ENCODE measurements at places on chromosomes 3 and 15.
A peak's percentile ranks its signal among the peaks of the same experiment; 100 is the strongest.

GRCh38 chr3:150351398-150351797, 56.7 kb upstream of the TSC22D2 start:
- no peak for DNase-seq

DNA sequence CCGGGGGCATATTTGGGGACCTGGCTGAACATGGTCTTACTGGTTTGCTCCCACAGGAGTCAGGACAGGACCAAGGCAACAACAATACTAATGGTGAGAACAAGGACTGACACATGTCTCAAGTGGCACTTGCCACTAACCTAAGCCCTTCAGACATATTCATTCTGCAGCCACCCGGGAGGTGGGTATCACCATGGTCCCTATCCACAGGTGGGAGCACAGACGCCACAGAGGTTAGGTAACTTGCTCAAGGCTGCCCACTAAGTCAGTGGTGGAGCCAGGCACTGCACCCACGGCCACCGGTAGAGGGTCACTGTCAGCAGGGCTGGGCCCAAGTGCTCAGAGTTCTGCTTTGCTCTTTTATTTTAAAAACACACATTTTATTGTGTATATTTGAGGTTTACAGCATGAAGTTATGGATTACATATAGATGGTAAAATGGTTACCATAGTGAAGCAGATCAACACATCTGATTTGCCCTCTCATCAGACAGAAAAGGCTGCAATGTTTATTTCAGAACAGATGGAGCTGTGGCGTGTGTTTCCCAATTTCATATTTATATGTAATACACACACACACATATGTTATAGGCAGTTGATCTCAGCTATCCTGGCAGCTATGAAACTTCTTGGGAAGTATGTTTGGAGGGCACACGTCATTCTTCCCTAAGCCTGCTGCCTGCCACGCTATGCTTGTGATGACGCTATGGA, 30.0 kb upstream of the SLC41A3 start:
- no peak for DNase-seq

DNA sequence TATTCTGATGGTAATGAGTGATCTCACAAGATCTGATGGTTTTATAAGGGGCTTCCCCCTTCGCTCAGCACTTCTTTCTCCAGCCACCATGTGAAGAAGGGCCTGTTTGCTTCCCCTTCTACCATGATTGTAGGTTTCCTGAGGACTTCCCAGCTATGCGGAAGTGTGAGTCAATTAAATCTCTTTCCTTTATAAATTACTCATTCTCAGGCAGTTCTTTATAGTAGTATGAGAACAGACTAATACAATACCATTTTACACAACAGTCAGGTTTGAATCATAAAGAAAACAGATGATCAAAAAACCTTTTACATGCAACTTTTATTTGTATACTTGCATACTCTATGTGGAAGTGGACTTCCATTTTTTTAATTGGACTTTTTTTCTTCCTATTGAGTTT, 46.7 kb upstream of the CBLB start:
- no peak for DNase-seq

DNA sequence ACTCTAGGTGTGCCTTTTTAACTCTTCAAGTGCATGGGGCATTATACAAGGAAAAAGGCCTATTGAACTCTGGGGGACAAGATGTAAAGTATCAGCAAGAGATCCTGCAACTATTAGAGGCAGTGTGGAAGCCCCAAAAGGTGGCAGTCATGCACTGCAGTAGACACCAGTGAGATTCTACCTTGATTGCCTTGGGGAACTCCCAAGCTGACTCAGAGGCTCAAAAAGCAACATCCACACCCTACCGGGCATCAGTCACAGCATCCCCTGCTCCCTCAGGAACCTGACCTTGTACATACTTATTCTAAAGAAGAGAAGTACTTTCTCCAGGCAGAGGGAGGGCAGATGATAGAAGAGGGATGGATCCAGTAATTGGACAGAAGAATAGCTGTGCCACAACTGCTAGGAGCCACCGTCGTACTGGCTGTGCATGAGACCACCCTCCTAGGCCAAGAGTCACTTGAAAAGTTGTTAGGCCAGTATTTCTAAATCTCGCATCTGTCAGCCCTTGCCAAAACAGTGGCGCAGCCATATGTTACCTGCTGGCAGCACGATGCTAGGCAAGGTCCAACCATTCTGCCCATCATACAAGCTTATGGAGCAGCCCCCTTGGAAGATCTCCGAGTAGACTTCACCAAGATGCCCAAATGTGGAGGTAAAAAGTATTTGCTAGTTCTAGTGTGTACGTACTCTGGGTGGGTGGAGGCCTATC, 523.1 kb upstream of the FRG2C start:
- no peak for DNase-seq

DNA sequence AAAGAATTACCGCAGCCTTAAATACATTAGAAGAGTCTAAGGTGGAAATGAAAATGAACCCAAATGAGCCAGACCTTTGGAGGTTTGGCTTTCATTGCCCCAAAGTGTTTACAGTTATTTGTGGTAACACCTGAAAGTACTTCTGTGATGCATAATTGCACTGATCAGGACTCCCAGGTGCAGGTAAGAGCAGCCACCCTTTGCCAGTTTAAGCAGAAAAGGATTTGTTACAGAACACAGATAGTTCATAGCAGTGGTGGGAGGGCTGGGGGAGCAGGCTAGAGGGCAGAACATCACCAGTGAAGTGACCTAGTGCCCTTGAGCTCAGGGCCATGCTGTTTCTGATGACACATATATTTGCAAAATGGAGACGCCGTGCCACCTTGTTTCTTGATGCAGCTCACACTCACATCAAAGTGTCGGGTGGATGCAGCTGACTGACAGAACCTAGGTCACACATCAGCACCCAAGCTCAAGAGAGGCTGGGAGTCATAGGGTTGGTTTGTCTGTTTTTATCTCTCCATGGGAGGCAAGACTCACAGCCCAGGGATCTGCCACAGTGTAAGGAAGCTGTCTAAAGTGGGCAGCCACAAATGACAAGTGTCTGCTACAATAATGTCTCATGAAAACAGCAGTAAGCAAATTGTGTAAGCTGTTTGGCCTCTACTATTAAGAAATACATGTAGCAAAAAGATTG, 49.1 kb downstream of the NEK11 start:
- DNase-seq, result no peak

DNA sequence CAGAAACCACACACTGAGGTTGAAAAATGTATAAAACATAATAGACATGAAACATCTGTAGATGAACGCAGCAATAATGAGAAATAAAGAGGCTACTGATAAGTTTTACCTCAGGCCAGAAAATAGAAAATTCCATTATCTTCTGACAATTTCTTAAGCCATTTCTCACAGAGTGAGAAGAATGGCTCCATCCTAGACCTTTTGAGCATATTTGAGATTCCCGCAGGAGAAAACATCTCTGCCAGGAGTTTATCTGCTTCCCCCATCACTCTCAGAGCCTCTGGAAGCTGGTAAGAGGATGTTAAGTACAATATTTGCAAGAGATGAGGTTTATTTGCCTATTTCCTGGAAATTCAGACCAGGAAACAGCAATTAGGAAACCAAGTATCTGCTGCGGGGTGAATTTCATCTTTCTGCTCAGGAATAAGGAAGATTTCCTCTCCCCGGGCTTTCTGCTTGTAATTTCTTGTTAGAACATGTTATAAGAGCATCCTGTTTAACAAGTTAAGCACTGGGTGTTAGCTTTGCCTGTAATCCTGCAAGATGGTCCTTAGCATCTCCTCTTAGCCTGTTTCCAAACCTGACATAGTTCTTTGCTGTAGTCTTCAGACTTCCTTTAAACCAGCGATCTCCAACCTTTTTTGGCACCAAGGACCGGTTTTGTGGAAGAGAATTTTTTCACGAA, 54.8 kb downstream of the ATP13A4 start:
- DNase-seq, result no peak

GRCh38 chr3:124873226-124873625, 13.9 kb downstream of the ITGB5 start:
- no peak for DNase-seq

DNA sequence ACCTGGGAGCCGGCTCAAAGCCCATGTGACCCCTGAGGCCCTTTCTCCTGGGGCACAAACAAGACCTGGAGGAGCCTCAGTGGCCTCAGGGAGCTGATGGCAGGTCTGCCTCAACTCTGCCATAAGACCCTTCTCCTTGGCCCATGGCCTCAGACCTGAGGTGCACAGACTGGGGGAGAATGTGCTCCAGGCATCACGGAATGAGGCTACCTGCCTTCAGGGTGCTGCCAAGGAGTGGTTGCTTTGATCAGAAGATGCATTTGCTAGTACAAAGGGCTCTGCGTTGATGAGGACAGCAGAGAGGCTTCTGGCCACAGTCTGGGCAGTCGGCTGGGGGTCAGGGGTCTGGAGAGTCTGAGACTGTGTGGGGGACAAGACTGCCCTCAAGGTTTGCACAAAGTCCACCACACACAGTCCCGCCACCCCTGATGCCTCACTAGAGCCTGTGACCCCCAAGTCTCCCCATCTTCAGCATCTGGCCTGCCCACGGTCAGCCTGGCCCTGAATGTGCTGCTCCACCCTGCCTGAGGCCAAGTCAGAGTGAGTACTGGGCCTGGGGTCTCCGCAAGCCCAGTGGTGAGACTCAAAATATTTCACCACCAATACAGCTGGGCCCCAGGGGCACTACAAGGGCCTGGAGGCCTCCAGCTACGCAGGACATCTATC, 26.6 kb downstream of the ALDH1L1 start:
- no peak for DNase-seq

GRCh38 chr3:53680028-53680427, 166.2 kb downstream of the CHDH start:
- DNase-seq, result no peak

DNA sequence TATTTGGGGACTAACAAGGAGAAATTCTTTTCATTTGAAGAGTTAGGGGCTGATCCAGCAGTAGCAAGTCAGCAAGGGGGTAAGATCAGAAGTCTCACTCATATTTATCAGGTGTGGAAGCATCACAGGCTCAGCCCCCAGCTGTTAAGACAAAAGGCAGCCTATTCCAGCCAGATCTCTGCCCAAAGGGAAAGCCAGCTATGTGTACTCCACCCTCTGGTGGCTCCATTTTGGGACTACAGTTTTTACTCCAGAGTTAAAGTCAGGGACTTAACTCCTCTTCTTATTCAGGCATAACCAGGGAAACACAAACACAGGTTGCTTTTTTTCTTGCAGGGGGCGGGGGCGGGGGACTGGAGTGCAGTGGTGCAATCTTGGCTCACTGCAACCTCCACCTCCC, 19.2 kb downstream of the UBP1 start:
- no peak for DNase-seq

DNA sequence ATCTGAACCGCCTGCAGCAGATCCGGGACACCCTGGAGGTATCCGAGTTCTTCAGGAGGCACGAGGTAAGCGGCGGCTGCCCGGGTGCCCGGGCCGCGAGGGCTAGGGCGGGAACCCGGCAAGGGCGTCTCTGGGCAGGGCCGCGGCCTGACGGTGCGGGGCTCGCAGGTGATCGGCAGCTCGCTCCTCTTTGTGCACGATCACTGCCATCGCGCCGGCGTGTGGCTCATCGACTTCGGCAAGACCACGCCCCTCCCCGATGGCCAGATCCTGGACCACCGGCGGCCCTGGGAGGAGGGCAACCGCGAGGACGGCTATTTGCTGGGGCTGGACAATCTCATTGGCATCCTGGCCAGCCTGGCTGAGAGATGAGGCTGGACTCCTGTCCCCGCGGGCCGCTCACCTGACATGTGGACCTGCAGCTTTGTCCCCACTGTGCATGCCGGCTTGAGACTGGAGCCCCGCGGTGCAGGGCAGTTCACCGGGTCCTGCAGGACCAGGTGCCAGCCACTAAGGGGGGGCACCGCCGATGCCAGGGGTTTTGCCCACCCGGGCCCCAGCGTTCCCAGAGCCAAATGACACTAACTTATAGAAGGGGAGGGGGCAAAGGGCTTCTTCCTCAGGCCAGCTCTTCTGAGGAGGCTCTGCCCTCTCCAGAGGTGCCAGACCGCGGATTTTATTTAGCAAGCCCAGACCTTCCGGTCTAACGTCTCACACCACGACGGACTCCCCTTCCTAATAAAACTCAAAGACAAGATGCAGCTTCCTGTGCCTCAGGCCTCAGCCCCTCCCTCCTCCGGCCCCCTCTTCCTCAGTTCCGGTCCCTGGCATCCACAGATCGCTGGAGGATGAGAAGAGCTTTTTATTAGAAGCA, 9.4 kb downstream of the ITPKA start:
- DNase-seq, result no peak

DNA sequence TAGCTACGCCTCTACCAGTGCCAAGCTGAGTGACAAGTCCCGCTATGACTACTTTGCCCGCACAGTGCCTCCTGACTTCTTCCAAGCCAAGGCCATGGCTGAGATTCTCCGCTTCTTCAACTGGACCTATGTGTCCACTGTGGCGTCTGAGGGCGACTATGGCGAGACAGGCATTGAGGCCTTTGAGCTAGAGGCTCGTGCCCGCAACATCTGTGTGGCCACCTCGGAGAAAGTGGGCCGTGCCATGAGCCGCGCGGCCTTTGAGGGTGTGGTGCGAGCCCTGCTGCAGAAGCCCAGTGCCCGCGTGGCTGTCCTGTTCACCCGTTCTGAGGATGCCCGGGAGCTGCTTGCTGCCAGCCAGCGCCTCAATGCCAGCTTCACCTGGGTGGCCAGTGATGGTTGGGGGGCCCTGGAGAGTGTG, 5.7 kb downstream of the GRM2 start:
- no peak for DNase-seq

DNA sequence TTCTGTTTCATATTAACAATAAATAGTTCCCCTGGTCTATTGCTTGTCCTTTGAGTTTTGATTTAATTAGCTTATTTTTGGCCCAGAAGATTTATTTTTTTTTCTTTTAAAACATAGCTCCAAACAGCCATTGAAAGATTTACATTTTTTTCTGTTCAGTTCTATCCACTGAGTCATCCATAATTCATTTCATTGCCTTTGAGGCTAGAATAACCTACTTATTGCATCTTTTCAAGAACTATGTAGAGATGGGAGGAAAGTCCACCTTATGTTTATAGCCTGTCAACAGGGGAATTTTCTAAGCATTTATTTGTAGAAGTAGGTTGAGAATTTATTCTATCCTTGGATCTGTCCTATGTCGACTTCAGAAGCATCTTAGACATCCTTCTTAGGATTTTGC, 53.4 kb upstream of the CHD2 start:
- peak; percentile 34 for DNase-seq

- no peak for DNase-seq
Measured at GRCh38 chr3:48682786-48683185, 2.9 kb downstream of the NCKIPSD start.

DNA sequence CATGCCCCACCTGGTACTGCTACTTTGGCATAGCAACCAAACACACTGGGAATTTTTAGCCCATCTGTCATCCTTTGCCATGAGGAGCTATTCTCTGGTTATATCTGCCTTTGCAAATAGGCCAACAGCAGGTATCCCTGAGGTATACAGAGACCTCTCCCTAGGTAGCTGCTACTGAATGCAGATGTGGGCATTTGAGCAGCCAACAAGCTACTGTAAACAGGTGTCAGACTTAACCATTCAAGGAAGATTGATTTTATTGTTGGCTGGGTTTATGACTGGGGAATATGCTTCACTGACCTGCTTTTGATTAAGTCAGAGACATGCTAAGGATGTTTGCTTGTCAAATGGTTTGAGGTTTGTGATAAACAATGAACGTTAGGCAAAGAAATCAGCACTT, 183.2 kb downstream of the OXSM start:
- DNase-seq, result no peak

- DNase-seq, result no peak
Measured at GRCh38 chr3:143793971-143794370, 54.3 kb downstream of the SLC9A9 start.

GRCh38 chr3:108158251-108158650, 64.0 kb downstream of the IFT57 start:
- no peak for DNase-seq

GRCh38 chr15:53034767-53035245, 244.7 kb upstream of the ONECUT1 start:
- DNase-seq, result no peak
